Posterior cingulate gyrus (tissue), 11 donors: ENCODE measurements at places on chromosomes 12 and 14.
A peak's percentile ranks its signal among the peaks of the same experiment; 100 is the strongest.

- no peak for DNase-seq
These were observed 4.7 kb downstream of the FOS start for GRCh38 chr14:75283162-75283832.

- no peak for DNase-seq
These were observed 814 bp downstream of the ANKRD13A start for GRCh38 chr12:109999983-110000505.

DNA sequence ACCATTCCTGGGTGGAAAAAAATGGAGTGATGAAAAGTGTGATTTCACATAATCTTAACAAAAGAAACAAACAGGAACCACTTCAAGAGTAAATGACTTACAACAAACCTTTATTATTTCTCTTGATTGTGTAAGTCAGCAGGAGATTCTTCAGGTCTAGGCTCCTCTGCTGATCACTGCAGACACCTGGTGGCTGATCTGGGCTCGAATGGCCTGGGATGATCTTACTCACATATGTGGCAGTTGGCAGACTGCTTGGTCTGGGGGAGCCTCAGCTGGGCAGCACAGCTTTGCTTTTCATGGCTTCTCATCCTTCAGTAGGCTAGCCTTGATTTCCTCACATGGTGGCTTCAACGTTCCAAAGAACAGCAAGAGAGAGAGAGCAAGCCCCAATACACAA is 215.4 kb upstream of the PRICKLE1 start:
- no peak for DNase-seq

GRCh38 chr12:42946871-42947381 is 357.4 kb upstream of the PRICKLE1 start:
- DNase-seq: no peak

DNA sequence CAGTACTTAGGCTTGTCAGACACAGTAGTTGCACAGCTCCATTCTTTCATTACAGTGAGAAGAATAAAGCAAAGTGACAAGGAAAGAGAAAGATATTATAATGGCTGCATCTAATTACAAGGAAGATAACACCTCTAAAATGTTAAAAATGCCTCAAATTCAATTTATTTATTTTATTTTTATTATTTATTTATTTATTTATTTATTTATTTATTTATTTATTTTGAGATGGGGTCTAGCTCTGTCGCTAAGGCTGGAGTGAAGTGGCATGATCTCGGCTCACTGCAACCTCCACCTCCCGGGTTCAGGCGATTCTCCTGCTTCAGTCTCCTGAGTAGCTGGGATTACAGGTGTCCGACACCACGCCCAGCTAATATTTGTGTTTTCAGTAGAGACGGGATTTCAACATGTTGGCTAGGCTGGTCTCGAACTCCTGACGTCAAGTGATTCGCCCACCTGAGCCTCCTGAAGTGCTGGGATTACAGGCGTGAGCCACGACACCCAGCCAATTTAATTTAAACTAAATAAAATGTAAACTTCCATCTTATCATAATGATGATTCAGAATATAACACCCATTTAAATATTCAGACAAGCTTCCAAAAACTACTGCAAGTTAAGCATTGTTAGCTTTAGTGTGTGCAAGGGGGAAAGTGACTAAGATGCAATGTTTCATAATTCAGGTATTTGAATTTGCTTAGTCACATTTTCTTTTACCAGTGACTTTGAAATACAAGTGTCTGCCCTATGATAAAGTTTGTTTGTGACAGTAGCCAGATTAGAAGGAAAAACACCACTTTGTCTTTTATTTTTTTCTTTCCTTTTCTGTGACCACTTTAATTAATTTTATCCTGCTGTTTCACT is 2.4 kb upstream of the CFAP54 start:
- no peak for DNase-seq

- DNase-seq: no peak
These were observed 38.8 kb downstream of the FAM222A start for GRCh38 chr12:109752117-109753053.

DNA sequence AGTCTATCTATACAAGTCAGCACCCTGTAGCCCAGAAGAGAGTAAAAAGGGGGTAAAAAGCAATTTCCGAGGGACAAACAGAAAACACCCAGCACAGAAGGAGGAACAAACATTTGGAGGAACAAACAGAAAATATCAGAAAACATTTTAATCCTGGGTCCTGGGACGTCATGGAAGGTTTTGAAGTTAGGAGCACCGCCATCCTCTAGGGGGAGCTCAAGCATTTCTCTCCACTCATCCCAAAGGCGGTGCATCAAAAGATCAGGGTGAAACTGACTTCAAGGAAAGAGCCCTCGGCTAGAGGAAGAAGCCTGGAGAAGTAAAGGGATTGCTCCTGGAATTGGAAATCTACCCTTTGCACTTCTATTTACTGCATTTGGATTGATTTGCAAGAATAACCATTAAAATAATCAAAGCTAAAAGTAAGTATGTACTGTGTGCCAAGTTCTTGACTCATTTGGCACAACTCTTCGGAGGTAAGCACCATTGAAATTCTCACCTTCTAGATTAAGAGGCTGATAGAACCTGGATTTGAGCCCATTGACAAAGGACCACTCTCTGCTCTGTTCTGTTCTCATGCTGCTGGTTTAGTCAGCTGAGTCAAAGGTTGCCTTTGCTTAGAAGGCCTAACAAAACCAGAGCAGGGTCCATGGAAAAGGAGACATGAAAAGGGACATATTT is 17.2 kb upstream of the POC1B start:
- peak; percentile 65 for DNase-seq
